ENCODE measurements at places on chromosomes 16 and 17.
A peak's percentile ranks its signal among the peaks of the same experiment; 100 is the strongest.

DNA sequence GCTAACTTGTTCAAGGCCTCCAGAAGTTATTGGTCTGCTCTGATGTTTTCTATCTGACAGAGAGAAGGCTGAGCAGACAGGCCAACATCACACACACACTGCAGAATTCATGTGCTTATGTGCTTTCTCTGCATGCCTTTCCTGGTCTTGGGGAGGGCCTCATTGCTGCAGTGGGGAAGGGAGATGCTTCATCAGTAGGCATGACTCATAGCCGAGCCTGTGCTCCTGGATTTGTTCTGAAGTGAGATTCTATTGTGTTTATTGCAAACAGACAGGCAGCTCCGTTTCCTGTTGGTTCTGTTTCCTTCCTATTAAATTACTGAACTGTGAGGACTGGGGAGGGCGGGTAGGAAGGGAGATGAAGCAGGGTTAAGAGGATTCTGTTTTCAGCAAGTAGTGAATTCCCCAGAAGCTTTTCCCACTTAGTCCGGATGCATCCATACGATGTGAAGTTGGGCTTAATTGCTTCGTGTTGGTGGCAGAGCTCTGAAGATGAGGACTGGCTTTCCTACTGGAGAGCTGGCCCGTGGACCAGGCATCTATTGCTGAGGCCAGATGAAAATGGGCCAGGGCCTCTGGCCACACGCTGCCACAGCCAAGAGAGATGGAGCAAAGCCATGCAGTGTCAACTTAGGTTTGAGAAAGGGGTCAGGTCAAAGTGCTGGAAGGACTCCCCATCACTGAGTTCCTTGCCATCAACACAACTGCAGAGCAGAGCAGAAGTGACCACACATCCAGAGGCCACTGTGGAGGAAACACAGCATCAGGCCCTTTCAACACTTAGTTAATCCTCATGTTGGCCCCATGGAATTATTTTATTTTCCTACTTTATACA is 179.3 kb downstream of the UTP18 start:
- peak; percentile 65 for DNase-seq

- DNase-seq: no peak
Measured at GRCh38 chr16:84404936-84405639, 36.8 kb downstream of the ATP2C2 start.

DNA sequence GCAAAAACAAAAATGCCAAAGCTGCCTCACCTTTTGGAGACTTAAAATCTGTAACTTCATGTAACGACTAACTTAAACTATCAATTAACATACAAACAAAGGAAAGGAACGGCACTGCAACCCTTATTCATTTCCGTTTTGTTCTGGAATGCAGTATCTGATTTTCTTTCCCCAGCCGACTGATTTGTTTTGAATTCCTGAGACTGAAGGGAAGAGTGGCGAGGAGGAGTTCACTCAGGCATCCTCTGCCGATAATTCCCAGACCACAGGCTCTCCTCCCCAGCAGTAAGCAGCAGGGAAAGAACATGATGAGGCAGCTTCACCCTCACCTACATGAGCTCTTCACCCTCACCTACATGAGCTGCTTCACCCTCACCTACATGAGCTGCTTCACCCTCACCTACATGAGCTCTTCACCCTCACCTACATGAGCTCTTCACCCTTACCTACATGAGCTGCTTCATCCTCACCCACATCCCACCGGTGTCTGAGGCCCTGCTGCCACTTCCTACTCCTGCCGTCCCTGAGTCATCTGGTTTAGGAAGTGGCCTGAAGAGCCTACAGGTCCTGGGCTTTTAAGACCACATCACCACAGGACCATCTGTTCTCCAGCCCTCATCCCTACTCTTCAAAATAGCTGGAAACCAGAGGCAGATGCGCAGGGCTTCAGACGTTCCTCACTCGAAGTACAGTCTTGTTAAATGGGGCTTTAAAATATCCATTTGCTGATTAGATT is 168.0 kb upstream of the RPH3AL start:
- no peak for DNase-seq

- no peak for DNase-seq
Measured at GRCh38 chr17:77875051-77875780, 83.3 kb upstream of the TNRC6C start.

DNA sequence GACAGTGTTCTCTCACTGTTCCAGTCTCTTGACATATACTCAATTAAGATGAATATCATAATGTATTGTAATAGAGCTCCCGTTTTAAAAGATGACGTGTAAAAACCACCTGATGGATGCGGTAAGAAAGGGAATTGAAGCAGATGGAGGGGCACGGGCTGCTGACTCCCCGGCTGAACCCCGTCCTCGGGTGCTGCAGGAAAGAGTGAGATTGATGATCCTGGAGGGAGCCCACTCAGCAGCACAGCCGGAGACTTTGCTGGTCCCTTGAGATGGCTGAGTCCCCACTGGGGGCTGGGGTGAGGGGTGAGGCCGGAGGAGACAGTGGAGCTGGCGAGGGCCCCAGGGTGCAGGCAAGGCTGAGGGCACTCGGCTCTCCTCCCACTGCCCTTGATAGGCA is 217.4 kb downstream of the RPTOR start:
- DNase-seq: no peak
